ENCODE measurements at places on chromosomes 11 and 22.

- DNase-seq: no peak
These were observed 57.4 kb downstream of the BUD13 start for GRCh38 chr11:116715383-116715782.

GRCh38 chr11:132122735-132123134 lies 752.3 kb downstream of the NTM start:
- no peak for DNase-seq

GRCh38 chr11:94809251-94809650 lies 41.1 kb downstream of the AMOTL1 start:
- no peak for DNase-seq

DNA sequence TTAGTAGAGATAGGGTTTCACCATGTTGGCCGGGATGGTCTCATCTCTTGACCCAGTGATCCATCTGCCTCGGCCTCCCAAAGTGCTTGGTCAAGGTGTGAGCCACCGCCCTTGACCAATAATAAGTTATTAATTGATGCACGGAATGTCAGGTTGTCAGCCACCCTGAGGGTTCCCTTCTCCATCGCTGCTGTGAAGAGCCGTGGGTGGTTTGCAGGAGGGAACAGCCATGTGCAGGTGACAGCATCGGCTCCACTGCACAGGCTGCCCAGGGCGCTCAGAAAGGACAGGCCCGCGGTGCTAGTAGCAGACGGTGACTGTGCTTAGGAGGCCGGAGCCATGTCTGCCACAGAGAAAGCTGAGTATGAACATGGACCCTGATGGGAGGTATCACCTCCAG lies 814.0 kb downstream of the BRD1 start:
- no peak for DNase-seq

DNA sequence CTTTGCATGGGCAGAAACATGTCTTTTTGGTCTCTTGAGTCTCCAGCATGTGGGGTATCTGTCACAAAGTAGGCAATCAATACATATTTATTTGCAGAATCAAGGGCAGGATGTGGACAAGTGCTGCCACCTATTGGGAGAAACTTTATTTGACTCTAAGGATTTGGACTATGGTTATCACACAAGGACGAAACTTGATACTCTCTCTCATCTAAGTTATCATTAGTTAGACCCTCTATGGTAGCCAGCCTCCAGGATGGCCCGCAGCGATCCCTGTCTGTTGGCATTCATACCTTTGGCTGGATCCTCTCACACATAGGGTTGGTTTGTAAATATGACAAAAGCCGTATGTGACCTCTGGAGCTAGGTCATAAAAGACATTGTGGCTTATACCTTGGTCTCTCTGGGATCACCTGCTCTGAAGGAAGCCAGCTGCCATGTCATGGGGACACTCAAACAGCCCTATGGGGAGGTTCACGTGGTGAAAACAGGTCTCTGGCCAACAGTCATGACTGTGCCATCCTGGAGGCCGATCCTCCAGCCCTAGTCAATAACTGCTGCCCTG lies 1.1 kb upstream of the FBXO7 start:
- peak; percentile 45 for DNase-seq

DNA sequence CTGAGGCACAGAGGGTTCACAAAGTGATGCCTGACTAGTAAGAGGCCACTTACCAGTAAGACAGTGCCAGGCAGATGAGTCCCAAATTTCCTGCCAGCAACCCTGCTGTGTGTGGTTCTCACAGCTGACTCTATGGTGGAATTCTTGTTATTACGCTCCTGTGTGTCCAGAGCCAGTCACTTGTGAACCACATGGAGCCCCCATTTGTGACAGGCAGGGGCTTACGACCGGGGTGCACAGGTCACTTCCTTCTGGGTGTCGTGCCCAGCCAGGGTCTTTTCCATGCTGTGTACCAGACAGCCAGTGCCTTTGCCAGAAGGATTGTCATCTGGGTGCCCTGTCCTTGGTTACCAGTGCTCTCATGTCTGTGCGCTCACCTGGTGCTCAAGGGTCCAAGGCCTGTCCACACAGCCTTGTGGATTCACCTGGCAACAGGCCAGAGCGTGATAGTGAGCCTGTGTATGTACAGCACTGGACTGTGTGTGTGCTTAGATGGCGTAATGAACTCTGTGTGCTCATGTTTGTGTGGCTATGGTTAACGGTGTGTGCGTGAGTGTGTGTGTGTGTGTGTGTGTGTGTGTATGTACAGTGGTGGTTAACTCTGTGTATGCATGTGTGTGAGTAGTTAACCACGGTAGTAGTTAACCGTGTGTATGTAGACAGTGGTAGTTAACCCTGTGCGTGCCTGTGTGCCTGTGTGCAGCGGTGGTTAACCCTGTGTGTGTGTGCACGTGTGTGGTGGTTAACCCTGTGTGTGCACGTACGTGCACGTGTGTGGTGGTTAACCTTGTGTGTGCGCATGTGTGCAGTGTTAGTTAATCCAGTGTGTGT lies 18.6 kb downstream of the GRAMD4 start:
- no peak for DNase-seq

GRCh38 chr22:19275104-19275503 lies 16.4 kb downstream of the CLTCL1 start:
- no peak for DNase-seq

- DNase-seq: no peak
These were observed 119.7 kb upstream of the CD82 start for GRCh38 chr11:44445500-44446365.

DNA sequence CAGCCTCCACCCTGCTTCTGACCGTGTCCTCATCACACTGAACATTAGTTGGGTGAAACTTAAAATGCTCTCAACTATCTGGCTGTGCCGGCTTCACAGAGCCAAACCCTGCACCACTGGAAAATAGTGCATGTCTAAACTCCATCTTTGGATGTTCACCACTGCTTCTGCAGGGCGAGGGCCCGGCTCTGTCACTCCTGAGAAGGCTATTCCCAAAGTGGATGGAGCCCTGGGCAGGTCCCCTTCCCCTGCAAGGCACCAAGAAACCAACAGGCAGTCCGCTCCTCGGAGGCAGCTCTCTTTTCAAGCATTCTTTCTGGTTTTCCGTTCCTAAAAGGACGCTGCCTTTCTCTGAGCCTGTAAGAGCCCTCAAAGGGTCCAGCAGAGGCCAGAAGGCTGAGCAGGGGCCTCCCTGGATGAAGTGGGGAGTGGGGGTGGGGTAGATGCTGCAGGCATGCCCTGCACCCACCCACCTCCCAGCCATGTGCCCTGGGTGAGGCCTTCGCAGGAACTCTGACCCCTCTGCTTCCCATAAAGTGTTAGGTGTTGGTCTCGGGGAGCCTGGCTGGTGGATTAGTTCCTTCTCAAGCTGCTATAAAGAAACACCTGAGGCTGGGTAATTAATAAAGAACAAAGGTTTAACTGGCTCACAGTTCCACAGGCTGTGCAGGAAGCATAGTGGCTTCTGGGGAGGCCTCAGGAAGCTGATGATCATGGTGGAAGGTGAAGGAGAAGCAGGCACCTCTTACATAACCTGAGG lies 23.3 kb downstream of the LINC01488 start:
- DNase-seq: no peak

DNA sequence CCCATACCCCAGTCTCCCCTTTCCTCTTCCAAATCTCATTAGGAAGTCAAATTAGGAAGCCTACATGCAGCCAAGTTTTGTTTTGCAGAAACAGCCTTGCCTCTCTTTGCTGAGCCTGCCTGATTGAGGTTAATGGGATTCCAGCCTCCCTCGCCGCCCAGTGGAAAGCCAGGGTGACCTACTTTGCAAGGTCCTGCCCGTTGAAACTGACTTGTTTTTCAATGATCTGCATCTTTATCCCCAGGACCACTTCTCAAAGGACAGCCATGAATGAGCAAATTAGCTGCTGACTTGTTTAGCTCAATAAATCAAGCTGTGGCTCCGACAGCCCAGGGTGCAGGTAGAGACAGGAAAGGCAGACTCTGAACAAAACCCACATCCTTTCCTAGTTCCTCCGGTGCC lies 110.4 kb downstream of the RRAS2 start:
- no peak for DNase-seq

DNA sequence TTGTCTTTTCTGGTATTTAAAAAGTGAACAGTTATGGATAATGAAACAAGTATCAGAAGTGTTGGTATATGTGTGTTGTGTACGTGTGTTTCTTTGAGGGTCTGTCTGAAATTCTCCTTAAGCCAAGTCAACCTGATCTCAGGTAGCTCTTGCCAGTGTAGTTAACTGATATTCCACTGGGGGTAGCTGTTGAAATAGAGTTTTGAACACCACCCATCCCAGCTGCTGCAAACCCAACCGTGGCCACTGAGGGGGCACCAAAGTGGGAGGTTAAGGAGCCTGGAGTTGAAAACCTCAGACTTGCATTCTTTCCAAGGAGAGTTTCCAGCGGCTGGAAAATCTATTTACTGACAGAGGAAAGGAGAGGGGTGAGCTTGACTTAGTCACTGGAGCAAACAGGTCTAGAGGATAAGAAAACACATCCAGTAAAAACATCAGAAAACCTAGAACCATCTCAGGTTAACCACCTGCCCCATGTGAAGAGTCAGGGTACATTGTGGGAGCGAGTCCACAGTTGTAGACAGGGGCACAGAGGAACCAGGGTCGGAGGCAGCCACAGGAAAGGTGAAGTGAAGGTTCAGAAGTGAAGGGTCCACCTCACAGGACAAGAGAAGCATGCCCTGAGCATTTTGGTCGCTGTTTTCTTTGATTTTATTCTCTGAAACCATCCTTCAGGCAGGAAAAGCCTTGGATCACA lies 8.8 kb upstream of the CUL5 start:
- no peak for DNase-seq

GRCh38 chr11:48093795-48094642 lies 113.7 kb downstream of the PTPRJ start:
- no peak for DNase-seq

DNA sequence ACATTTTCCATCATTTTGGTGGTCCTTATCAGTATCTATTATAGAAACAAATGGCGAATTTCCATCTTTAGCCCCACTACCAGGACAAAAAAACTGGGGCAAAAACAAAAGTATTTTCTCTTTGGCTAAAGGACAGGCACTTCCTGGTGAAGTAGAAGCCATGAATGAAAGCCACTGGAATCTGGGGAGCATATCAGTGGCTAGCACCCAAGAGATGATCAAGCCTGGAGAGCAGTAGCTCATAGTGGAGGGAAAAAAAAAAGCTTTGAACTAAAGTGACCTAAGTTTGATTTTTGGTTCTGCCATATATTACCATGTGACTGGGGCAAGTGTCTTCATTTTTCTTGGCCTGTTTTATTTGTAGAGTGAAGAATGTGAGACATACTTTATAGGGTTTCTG lies 272.3 kb downstream of the GUCY1A2 start:
- DNase-seq: no peak

GRCh38 chr22:41995211-41995610 lies 3.4 kb upstream of the WBP2NL start:
- DNase-seq: no peak

- DNase-seq: no peak
These were observed 82.1 kb downstream of the CDKN1C start for GRCh38 chr11:2803186-2804091.

- no peak for DNase-seq
These were observed 49.5 kb downstream of the ABTB2 start for GRCh38 chr11:34308049-34308912.

- DNase-seq: no peak
These were observed 189.2 kb upstream of the TBCEL start for GRCh38 chr11:120834686-120835210.

GRCh38 chr11:123681030-123681429 lies 26.6 kb upstream of the SCN3B start:
- no peak for DNase-seq

GRCh38 chr11:67458266-67458665 lies 3.1 kb downstream of the CABP4 start:
- DNase-seq: no peak

- DNase-seq: no peak
These were observed 27.4 kb upstream of the MALAT1 start for GRCh38 chr11:65471447-65471891.

DNA sequence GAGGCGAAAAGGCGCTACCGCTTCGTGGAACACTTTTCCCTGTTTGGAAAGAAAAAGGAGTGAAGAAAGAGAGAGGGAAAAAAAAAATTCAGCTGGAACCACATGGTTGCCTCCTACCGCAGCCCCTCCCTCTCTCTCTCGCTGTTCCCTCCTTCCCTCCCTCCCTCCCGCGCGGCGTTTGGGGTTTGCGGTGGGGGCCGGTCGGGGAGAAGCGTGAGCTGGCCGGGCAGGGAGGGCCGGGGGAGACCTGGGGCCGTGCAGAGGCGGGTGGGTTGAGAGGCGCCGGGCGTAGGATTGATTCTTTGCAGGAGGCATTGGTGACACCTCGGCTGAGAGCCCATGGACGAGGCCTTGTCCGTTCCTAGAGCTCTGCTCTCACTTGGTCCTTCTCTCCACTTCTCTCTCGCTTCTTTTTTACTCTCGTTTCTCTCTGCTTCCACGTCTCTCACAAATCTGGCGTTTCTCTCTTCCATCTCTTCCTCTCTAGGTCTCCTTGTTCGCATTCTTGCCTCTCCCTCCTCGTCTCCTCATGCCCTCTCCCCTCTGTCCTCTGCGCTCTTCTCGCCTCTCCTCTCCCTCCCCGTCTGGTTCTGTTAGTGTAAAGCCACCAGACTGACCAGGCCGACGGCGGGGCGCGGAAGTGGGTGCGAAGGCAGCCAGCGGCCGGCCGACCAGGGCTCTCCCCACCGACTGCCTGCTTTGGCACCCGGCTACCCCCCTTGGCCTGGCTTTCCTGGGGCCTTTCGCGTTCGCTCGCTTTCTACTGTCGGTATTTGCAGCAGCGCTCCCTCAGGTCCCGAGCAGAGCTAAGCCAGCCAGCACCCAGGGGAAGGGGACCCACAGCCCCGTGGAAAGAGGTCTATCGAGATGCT lies at the start of gene CLMP:
TSS of gene CLMP (minus strand) at position 61 of the 872 bp plus-strand sequence. CDS start 308 bp downstream, outside the sequence.
- no peak for DNase-seq

- no peak for DNase-seq
These were observed 163.0 kb upstream of the SYT13 start for GRCh38 chr11:45449036-45449601.
